ENCODE measurements at places on chromosomes 3 and 15. TPM values are rescaled to one million over a fixed set of nuclear protein-coding genes. Genes with fewer than 3 reads are reported as not detected.

TTLL13 gene
- 0.95 TPM for total RNA-seq

- no peak for DNase-seq
These were observed 6.3 kb downstream of the TM4SF18 start for GRCh38 chr3:149327156-149327555.

DNA sequence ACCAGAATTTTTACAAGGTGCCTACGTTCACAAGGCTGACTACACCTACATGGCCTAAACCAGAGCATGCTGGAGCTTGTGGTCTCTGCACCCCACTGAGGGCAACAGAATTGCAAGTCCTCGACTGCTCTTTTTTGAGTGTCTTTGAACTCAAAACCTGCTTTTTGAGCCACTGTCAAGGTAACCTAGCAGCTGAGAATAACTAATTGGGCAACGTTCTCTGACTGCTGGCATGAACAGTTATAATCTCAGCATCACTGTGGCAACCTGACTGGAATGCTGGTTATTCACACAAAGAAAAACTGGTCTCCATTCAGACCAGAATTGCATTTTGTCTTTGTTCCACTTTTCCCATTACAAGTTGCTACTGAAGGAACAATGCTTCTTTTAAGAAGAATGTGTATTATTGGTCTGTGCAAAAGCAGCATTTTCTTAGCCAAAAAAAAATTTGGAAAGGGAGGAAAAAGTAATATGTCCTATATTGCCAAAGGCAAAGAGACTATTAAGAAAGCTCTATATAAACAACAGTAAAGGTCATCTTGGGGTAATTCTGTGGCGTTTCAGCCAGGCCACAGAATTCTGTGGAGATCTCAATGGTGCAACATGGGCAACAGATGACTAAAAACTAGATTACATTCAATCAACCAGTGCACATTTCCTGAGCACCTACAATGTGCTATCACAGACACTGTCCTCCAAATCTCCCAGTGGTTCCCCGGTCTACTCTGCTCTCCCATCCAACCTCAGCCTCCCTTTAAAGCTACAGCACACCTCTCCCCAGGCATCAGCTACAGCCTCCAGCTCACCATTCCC, 76.8 kb downstream of the TNIK start:
- DNase-seq = no peak

CX3CR1 gene
- 0.32 TPM for total RNA-seq

GRCh38 chr3:193775421-193776077, 182.5 kb downstream of the OPA1 start:
- DNase-seq = no peak

- DNase-seq = no peak
These were observed 45.2 kb upstream of the PFN2 start for GRCh38 chr3:150015901-150016300.

DNA sequence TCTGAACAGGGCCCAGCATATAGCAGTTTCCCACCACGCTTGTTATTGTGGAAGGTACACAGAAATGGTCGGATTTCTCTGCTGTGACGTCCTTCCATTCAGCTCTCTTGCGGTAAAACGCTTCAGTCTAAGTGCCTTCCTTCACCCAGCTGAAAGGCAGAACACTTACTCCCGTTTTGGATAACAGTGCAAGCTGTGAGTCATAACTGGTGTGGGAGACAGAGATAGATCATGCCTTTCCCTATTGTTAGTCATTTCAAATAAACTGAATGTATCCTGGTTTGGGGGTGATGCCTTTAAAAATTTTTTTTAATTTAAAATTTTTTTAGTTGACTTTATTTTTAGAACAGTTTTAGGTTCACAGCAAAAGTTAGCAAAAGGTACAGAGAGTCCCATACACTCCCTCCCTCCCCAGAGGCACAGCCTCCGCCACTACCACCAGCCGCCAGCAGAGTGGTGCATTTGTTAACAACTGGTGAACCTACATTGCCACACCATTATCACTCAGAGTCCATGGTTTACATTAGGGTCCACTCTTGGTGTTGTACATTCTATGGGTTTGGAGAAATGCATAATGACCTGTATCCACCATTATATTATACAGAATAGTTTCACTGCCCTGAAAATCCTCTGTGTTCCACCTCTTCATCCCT, 94.9 kb upstream of the NSMCE3 start:
- DNase-seq = no peak

NAALADL2 gene
- total RNA-seq = 0.26 TPM

All from activated T-cell treated with anti-CD3 and anti-CD28 coated beads, Interleukin-2, amount 50 U/mL, for 4 hours (primary cell).